Midbrain (tissue), 1 donor: ENCODE measurements at places on chromosomes 1 and 21.
A peak's percentile ranks its signal among the peaks of the same experiment; 100 is the strongest.

DNA sequence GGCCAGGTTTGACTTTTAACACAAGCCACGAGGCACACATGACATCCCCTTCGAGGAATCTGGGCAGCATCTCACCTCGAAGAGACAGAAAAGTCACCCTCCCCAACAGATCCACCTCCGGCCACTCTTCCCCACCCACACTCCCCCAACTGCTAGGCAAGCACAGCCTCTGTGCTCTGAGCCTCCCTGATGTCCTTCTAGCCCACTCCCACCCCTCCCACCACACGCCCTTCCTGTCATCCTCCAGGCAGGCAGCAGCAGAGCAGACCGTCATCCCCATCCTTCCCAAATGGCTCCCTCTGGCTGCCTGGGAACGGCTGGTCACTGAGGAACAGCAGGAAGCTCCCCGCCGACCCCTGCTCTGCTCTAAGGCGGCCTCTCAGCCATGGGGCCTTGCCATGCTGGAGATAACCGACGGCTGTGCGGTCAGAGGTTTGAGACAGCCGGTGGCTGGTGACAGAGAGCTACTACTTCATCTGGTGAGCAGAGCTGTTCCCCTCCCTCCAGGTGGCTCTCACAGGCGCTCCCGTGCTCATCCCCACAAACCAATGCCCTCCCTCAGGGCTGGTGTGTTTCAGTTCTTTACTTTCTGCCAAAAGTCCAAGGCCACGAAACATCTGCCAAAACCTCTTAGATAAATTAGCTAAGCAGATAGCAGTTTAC is 25.6 kb downstream of the NPHP4 start:
- no peak for DNase-seq

- no peak for DNase-seq
Observed at GRCh38 chr21:44727321-44727720, 15.9 kb upstream of the TSPEAR start.

DNA sequence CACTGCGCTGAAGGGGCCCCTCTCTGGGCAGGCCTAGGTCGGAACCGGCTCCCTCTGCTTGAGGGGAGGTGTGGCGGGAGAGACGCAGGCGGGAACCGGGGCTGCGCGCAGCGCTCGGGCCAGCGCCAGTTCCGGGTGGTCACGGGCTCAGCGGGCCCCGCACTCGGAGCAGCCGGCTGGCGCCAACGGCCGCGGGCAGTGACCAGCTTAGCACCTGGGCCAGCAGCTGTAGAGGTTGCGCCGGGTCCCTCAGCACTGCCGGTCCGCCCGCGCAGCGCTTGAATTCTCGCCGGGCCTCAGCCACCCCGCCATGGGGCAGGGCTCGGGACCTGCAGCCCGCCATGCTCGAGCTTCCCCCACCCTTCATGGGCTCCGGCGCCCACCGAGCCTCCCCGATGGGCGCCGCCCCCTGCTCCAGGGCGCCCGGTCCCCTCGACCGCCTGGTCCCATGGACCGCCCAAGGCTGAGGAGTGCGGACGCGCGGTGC is 254.6 kb downstream of the COL11A1 start:
- no peak for DNase-seq

- no peak for DNase-seq
Observed at GRCh38 chr1:247421074-247421473, 5.1 kb downstream of the NLRP3 start.

GRCh38 chr1:215895276-215895675 is 328.2 kb downstream of the KCTD3 start:
- DNase-seq = no peak

GRCh38 chr1:219926363-219926998 is 1.9 kb downstream of the SLC30A10 start:
- DNase-seq = no peak

GRCh38 chr1:218823291-218823900 is 350.3 kb upstream of the LYPLAL1 start:
- DNase-seq = no peak

- no peak for DNase-seq
Observed at GRCh38 chr21:16407403-16408240, 677.8 kb downstream of the USP25 start.

GRCh38 chr21:39924577-39925308 is 57.5 kb downstream of the PCP4 start:
- no peak for DNase-seq

DNA sequence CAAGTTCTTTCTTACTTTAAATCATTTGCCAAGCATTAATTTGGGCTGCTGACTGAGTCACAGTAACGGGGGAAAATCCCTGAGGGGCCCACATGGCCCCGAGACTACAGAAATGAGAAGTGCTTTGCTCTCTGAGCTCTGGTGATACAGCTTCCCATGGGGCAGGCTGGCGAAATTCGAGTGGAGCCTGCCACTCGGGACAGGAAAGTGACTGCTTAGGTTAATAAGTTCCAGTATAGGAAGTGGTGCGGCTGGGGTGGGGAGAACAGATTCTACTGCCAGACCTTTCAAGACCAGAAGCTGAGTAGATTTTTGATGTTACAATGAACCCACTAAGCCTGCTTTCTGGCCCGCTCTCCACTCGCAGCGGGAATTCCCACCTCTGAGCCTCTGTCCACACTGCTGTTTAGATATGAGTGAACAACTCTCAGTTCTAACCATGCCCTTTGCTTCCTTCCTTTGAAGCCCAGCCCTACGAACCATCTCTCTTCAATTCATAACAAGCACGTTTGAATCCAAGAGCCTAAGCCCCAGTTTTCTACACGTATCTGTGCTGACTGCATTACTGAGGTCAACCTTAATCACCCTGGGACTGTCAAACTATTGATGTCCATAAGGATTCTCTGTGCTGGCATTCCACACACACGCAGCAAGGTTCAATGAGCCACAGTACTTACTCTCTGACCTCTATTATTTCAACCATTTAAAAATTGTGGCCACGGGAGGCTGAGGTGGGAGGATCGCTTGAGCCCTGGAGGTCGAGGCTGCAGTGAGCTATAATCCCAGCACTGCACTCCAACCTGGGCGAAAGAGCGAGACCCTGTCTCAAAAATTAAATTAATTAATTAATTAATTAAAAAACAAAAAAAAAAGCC is 9.6 kb downstream of the ZBTB17 start:
- DNase-seq = peak; percentile 74

GRCh38 chr1:65584399-65584798 is 163.9 kb downstream of the LEPR start:
- no peak for DNase-seq

- DNase-seq = no peak
Observed at GRCh38 chr21:37370152-37371040, 3.8 kb downstream of the DYRK1A start.

GRCh38 chr1:1153874-1154273 is 19.8 kb upstream of the TTLL10 start:
- no peak for DNase-seq

GRCh38 chr1:42777852-42778251 is 6.9 kb upstream of the TMEM269 start:
- no peak for DNase-seq

- DNase-seq = no peak
Observed at GRCh38 chr1:226050133-226050532, 12.4 kb upstream of the H3-3A start.

GRCh38 chr21:31446226-31446855 is 102.3 kb upstream of the TIAM1 start:
- no peak for DNase-seq

DNA sequence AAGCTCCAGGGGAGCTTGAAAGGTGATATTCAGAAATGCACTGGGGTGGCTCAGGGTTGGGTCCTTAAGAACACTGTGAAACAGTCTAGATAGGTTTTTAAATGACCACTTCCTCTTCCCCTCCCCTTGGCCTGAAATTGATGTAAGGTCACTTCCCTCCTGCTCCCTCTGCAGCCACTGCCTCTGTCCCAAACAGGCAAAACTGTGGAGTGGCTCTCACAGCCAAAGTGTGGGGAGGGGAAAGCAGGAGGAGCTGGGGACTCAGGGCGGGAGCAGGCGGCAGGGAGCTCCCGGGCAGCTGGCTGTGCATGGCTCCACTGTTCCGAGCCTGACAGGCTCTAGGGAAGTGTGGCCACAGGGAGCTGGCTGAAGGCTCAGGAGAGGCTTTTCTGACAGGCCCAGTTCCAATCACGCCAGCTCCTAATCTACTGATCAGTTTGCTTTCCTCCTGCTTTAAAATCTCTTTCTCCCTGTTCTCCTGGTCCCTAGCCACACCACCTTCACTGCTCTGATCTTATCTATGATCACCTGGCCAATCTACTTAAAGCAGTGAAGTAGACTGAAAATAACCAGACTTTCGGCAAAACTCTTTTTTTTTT is 5.1 kb upstream of the CSRP1 start:
- peak; percentile 77 for DNase-seq

- DNase-seq = no peak
Observed at GRCh38 chr1:84367219-84367618, 31.1 kb upstream of the DNASE2B start.

DNA sequence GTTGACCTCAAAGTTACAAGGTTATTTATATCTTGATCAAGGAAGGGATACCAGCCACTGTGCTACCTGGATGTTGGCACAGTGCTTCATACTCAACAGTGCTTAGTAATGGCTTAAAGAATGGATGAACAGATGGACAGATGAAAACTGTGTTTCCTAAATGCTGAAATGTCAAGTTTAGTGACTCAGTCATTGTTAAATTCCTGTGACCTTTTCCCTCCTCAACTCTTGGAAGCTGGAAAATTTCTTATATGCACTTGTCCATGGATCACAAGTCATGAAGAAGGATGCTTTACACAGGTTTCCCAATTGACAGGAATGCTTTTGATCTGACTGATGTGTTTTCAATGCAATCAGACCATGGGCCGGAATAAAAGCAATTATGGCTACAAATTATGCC is 39.6 kb upstream of the SLC19A2 start:
- no peak for DNase-seq

DNA sequence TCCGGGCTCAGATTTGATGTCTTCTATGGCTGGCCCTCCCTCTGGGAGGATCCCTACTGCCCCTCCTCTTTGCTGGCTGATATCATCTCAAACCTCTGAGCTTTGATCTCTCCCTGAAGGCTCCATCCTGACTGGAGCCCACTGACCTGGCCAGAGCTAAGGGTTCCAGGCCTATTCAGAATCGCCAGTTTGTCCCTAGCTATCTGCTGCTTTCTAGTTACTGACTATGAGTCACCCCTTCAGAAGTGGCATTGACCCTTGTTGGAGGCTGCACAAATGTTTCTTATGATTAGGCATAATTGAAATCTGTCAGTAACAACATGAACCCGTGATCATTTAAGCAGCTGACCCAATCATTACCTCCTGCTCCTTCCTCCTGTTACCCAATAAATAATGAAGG is 87.1 kb downstream of the ABCA4 start:
- DNase-seq = no peak

DNA sequence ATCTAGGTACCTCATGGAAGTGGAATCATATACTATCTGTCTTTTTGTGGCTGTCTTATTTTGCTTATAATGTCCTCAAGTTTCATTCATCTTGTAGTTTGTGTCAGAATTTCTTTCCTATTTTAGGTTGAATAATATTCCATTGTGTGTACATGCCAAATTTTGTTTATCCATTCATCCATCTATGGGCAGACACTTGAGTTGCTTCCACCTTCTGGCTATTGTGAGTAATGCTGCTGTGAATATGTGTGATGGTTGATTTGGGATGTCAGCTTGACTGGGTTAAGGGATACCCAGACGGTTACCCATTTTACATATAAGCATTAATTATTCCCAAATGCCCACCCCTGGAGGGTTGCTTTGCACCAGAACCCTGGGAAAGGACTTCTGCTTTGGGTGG is 477.5 kb downstream of the PTPRU start:
- DNase-seq = no peak

DNA sequence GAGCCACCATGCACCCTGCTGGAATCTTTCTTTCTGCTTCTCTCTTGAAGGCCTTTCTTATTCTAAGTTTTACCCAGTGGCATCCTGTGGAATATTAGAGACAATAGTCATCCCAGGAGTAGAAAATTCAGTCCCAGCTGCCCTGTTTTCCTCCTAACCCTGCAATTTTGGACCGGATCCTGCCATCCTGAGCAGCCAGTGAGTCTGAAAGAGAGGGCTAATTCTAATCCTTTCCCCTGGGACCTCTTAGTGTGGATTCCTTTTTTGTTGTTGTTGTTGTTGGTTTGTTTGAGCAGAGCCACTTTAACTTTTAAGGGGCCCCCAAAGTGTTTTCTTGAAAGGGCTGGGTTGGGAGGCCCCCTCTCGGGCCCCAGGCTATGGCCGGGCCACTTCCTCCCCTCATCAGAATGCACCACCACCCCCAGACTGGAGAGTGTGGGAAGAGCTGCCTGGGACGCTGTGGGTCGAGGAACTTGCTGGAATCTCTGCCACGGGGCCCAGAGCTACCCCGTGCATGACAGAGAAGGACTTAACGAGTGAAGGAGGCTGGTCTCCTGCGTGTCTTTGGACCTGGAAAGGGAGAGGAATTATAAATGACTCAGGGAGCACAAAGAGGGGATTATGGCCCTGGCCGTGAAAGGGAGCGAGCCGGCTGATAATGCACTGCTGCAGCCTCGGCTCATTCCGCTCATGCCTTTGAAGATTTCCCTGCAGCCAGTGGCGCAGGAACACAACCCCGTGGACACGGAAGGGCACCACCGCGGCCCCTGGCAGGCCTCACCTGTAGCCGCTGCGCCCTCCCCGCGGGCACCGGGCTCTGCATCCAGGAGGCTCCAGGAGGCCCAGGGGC is 81.0 kb upstream of the AKT3 start:
- DNase-seq = peak; percentile 39

GRCh38 chr1:119483441-119484200 is 23.4 kb upstream of the HSD3B1 start:
- DNase-seq = no peak

DNA sequence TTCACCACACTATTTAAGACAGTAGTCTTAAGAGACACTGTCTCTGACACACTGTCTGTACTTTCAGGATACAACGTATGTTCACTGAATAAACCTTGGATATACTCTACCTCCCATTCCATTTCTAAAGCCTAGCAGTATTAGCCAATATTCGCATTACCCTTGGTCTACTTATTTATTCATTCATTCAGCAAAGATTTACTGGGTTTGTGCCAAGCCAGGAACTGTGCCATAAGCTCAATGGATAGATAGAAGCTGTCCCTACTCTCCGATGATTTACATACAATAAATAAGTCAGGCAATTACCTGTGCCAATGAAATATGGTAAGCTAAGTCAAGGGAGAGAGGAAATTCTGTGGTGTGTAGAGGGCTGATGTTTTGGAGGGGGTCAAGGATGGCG is 195.2 kb upstream of the RAB4A start:
- no peak for DNase-seq

- DNase-seq = no peak
Observed at GRCh38 chr1:9844106-9844505, 20.3 kb upstream of the CLSTN1 start.

- no peak for DNase-seq
Observed at GRCh38 chr1:238826891-238827290, 559.5 kb upstream of the CHRM3 start.

DNA sequence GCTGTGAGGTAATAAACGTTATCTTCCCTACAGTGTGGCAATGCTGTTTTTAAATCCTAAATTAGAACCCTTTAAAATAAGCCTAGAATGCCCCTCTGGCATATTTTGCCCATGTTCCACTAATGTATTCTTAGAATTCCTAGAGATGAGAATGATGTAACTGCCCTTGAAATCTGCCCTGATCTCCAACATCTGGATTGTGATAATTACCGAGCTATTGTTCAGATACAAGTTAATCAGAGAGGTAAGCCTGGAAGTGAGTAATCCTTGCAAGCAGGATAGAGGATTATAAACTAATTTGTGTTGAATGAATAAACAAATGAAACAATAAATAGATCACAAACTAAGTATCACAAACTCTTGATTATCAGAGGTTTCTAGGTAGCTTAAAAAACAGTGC is 107.8 kb upstream of the DMRTA2 start:
- DNase-seq = no peak

- no peak for DNase-seq
Observed at GRCh38 chr1:54428837-54429518, 22.8 kb upstream of the SSBP3 start.
